ENCODE measurements at places on chromosomes 4 and X. TPM values are rescaled to one million over a fixed set of nuclear protein-coding genes. Genes with fewer than 3 reads are reported as not detected.

- DNase-seq = no peak
These were observed 94.1 kb downstream of the COX18 start for GRCh38 chr4:72975488-72975784.

DNA sequence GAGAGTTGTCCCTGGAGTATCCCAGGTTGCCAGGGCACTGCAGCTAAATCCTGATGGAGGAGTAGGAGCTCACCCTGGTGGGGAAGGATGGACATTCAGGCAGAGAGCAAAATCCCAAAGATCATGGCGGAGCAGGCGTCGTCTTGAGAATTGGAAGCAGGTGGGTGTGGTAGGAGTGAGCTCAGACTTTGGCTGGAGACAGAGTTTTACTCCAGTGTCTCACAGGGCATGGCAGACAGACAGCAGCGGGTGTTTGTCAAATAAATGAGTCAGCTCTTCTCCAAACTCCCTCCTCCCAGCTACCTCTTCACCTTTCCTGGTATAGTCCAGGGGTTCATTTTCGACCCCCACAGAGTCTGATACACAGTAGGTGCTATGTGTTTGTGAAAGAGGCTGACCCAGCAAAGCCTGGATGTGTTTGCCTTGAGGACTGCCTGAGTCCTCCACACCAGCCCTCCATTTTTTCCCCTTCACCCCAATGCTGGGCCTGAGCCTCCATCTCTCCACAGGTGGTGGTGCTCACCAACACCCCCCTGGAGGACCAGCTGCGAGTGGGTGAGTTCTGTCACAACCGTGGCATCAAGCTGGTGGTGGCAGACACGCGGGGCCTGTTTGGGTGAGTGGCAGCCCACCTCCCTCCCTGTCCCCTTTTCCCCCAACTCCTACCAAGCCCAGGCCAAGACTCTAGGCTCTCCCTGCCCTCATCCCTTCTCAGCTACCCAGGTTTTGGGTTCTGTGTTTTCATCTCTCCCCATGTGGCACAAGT is 6.9 kb downstream of the UBA1 start:
- DNase-seq = peak; percentile 52

DNA sequence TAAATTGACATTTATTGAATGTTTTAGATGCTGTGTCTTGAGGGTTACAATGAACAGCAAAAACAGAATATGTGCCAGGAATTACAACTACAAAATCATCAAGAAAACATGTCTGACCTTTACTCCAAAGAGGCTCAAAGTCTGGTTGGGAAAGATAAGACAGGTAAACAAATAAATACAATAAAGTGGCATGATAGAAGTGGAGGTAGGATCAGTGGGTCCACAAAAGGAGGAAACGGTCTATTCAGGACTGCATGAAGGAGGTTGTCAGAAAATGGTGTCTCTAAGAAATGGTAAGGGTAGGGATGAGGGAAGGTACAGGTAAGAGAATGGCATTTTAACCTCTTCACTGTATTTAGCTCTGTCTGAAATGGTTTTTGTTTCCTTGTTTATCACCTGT is 3.8 kb downstream of the ARHGEF38 start:
- DNase-seq = no peak

GRCh38 chr4:173509036-173510001 is 20.7 kb downstream of the HAND2 start:
- DNase-seq = no peak

Gene SORCS2
- 0.80 TPM for total RNA-seq

GRCh38 chrX:132749406-132749805 is 209.0 kb downstream of the HS6ST2 start:
- no peak for DNase-seq

DNA sequence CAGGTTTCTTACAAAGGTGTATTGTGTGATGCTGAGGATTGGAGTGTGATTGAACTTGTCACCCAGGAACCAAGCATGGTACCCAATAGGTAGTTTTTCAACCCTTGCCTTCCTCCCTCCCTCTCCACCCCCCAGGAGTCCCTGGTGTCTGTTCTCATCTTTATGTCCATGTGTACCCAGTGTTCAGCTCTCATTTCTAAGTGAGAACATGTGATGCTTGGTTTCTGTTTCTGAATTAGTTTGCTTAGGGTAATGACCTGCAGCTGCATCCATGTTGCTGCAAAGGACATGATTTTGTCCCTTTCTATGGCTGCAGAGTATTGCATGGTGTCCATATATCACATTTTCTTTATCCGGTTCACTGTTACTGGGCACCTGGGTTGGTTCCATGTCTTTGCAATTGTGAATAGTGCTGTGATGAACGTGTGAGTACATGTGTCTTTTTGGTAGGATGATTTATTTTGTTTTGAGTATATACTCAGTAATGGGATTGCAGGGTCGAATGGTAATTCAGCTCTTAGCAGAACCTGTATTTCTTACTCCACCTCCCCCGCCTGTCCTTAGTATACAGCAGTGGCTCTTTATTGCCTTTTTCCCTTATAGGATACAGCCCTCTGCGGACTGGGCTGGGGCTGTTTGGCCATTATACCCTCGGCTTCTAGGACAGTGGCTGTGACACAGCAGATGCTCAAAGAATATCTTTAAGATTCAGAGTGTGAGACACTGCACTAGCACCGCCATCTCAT is 145.4 kb downstream of the PTTG2 start:
- no peak for DNase-seq

GRCh38 chr4:138188406-138189084 is 53.6 kb downstream of the SLC7A11 start:
- no peak for DNase-seq

GRCh38 chr4:1021386-1022050 is 10.1 kb downstream of the FGFRL1 start:
- no peak for DNase-seq

DNA sequence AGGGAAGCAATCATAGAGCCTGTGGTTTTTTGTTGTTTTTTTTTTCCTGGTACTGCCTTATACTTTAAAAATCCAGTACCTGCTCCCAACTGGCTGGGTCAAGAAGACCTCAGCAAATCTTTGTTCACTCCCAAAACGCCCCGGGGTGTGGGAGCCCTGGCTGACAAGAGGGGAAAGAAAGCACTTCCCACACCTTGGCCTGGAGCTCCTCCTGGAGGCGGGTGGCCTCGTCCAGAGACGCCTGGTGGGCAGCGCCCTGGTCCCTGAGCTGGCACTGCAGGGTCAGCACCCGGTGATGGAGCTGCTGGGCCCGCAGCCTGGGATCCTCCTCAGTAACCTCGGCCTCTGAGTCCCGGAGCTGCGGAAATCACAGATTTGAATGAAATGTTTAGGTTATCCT is 38.2 kb downstream of the C4orf50 start:
- peak; percentile 46 for DNase-seq

- no peak for DNase-seq
These were observed 217.9 kb upstream of the KLHL4 start for GRCh38 chrX:87299563-87300160.

DNA sequence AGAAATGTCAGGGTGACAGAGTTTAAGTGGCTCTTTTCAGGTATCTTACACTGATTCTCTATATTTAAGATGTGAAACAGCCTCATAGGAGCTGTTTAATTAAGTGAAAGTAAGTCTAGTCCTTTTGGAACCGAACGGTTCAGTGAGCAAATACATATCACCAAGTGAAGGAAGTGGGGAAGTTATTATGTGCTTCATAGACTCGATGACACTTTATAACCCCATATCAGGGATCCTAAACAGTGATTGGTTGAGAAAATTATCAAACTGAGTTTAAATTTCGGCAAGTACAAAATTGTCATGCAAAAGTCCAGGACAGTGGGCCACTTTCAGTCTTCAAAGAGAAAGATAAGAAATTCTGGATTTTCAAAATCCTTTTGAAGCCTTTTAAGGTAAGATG is at the start of gene DSPP:
TSS of gene DSPP (plus strand) at position 301 of the 400 bp plus-strand sequence. CDS start 2,380 bp downstream, outside the sequence.
- DNase-seq = no peak

Gene NKX6-1
- not detected for total RNA-seq

DNA sequence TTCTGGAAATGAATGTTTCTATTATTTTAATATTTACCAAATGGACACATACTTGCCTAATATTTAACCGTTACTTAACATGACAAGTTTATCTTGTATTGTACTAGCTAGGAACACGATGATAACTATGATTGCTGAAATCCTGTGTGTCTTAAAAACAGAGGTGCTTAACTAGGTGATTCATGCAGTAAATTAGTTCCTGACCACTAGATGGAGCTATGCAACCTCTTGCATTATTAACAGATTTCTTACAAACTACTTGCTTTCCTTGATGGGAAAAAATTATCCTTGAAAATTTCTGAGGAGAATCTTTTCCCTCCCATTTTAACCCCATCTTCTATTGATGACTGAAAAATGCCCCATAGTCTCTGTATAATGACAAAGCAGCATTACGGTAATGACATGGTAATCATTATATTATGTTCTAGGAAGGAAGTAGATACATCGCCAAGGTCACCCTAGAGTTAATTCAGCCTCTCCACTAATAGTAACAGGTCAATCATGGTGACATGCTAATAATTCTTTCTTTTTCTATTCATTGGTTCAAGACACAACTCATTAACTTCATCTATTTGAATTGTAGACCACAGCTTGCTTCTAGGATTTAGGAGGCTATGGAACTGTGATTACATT is 844.2 kb downstream of the RAPGEF2 start:
- DNase-seq = no peak

- no peak for DNase-seq
These were observed 51.5 kb upstream of the GPR78 start for GRCh38 chr4:8528713-8529112.

GRCh38 chrX:70505451-70505841 is 60.8 kb downstream of the DLG3 start:
- no peak for DNase-seq

Gene FAAH2
- 52.7 TPM for total RNA-seq

Gene CLDN2
- 0.33 TPM for total RNA-seq

DNA sequence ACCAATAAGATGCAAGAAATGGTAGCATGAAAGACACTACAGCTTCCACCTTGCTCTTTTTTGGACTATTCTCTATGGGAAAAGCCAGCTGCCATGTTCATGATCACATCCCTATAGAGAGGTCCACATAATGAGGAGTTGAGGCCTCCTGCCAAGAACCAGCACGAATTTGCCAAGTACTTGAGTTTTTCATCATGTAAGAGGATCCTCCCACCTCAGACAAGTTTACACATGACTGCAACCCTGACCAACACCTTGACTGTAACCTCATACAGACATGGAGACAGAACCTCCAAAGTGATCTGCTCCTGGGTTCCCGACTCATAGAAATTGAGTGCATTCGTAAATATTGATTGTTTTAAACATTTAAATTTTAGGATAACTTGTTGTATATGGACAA is 135.2 kb upstream of the TSPAN5 start:
- DNase-seq = no peak

GRCh38 chr4:53654300-53654758 is 63.0 kb upstream of the LNX1 start:
- peak; percentile 82 for DNase-seq

- DNase-seq = no peak
These were observed 56.1 kb upstream of the MSANTD1 start for GRCh38 chr4:3192827-3193226.

- no peak for DNase-seq
These were observed 2.0 kb upstream of the ATRX start for GRCh38 chrX:77788050-77788449.

Gene NR3C2
- 39.5 TPM for total RNA-seq

DNA sequence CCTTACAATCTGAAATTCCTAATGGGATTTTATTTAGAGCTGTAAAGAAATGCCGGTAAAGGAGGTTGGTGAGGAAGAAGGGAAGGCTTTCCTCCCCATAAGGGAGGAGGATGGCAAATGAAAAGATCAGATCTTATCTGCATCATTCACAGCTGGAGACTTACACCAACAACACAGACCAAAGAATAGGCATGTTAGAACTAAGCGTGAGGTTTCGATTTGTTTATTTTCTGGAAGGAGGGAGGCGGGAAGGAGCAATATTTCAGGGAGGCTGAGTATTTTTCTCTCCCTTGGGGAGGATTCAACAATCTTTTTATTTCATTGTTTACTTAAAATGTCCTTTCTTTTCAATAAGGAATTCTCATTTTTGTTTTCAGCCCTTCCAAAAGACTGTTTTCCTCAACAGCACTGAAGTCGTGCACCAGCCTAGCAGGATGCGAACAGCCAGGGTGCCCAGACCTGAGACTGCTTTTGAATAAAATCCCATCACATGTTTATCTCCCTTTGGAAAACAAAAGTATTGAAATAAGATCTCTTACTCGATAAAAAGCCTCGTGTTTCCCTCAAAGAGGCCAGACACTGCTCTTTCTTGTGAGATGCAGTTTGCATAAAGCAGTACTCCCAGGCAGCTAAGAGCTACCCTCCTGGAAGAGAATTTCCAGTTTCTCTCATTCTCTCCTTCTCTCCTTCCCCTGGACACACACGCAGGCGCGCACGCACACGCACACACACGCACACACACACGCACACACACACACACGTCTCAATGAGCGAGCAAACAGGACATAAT is 236.1 kb downstream of the MGST2 start:
- no peak for DNase-seq

GRCh38 chrX:113058634-113059033 is 218.0 kb upstream of the AMOT start:
- no peak for DNase-seq

DNA sequence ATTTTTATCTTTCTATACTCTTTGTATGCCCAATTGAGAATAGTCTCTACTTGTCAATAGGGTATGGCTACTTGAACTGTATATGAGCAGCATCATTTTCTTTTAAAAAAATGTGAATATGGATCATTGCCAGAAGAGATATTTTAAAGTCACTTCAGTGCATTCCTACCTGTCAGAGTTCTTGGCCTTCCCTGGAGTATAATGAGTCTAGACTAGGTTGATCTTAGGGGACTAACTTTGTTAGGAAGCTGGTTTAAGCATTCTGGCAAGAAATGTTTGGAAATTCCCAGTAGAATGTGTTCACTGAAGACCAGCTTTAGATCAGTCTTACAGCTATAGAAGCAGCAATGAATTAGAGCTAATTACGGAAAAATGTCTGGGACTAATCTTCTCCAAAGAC is 178.2 kb downstream of the FAT4 start:
- DNase-seq = no peak

GRCh38 chr4:163991298-163991865 is 496.9 kb downstream of the TMA16 start:
- no peak for DNase-seq

Gene OR13H1
- total RNA-seq = not detected

- no peak for DNase-seq
These were observed 75.5 kb downstream of the NSUN7 start for GRCh38 chr4:40825014-40825838.

GRCh38 chrX:155880586-155881157 is 473 bp upstream of the VAMP7 start:
- no peak for DNase-seq

- no peak for DNase-seq
These were observed 384.3 kb upstream of the ACTRT1 start for GRCh38 chrX:128436397-128437103.

GRCh38 chr4:171390626-171391025 is 422.6 kb upstream of the GALNTL6 start:
- DNase-seq = no peak

Gene GLUD2
- 4.3 TPM for total RNA-seq

Gene EIF1AX
- total RNA-seq = 34.1 TPM

Gene QRFPR
- total RNA-seq = 1.3 TPM

Gene MAGEA12
- not detected for total RNA-seq

Gene PLAC8
- 4.5 TPM for total RNA-seq

DNA sequence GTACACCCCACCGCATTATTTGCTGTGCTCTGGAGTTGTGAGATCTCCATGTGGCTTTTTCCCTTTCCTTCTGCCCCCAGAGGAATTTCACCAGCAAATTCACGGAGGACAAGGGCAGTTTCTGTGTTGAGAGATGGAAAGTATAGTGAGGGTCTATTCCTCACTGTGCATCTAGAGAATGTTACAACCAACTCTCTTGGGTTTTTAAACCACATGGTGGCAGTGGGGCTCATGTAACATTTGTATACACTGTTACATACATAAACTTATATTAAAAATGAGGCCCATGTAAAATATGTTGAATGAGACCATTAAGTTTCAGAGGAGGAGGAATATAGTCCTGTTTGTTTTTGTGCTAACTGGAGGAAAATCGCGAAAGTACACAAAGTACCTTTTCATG is 909 bp upstream of the PRKG2 start:
- no peak for DNase-seq

Gene CFAP47
- total RNA-seq = under 0.01 TPM
